Femur (tissue), 1 donor: ENCODE measurements at places on chromosomes 1 and 21.

GRCh38 chr1:89171067-89171438 lies 4.8 kb downstream of the GBP7 start:
- no peak for DNase-seq

DNA sequence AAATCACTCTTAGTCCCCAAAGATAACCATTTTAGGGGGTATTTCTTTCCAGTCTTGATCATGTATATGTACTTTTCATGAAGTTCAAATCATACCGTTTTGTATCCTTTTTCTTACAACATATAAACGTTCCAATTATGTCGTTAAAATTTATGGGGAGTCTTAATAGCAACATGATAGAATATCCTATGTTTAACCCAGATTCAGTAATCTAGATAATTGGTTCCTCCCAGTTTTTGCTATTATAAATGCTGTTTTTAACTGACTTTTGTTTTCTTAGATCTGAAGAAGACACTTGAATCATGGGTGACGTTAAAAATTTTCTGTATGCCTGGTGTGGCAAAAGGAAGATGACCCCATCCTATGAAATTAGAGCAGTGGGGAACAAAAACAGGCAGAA lies 3.1 kb downstream of the DHX9 start:
- no peak for DNase-seq

DNA sequence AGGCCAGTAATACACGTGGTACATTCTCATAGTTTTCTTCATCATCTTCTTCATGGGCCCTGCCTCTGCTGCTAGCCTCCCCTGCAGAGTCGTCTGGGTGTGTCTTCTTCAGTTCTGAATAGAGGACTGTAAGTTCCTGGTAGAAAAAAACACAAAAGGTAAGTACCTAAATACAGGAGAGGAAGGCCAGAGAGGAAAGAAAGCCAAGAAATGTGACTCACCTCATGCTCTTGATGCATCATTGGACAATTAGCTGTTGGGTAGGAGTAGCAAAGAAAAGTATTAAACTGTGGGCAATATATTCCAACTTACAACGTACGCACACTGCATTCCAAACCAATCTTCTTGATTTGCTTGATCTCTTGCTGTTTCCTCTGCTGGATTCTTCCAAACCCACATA lies 21.8 kb downstream of the FCRL3 start:
- no peak for DNase-seq

DNA sequence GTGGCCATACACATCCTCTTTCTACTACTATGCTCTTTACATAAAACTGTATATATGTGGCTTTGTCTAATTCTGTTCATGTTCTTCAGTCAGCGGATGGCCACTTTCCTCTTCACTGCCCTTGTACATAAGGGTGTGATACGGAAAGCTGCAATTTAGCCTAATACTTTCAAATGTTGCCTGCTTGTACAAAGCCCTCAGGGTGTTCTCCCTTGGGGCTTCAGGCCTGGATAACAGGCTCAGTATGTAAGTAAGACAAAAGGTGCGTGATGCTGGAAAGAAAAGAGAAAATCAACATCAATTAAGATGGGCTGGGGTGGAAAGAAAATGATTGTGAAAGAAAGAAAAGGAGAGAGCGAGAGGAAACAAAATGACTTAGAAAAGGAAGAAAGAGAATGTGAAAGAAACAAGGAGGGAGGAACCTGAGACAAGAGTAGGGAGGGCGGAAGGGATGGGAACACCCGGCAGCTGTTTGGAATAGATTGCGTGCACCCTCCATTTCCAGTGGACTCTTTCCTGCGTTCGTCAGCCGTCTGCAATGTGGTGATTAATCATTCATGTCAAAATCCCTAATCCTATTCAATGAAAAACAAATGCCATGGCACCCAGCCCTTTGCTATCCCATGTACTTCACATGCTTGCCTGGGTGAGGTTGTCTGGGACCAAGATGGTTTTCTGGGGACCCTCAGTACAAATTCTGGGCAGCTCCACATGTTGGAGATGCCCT lies 553.6 kb downstream of the NUF2 start:
- DNase-seq, result peak; percentile 38

- no peak for DNase-seq
Measured at GRCh38 chr1:221806236-221806635, 64.3 kb upstream of the DUSP10 start.

- no peak for DNase-seq
Measured at GRCh38 chr1:158020259-158020885, 26.9 kb downstream of the KIRREL1 start.

- no peak for DNase-seq
Measured at GRCh38 chr21:28142697-28143096, 850.0 kb downstream of the LTN1 start.

GRCh38 chr1:13701271-13701640 lies 1.3 kb downstream of the PRDM2 start:
- DNase-seq, result no peak

- DNase-seq, result no peak
Measured at GRCh38 chr1:65717815-65718454, 74.8 kb upstream of the PDE4B start.

DNA sequence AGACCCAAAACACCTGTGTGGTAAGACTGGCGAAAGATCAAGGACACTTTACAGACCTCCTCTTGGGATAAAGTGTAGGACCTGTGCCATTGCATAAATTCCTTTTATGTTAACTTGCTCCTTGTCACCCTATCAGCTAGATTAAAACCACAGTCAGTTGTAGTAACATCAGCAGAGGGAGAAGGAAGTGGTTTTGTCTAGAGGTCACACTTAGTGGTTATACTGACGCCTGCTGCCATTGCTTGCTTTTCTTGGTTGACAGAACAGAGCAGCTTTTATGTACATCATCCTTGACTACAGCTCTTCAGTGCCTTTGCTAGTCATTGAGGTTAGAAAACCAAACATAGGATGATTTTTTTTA lies 101.4 kb downstream of the PBX1 start:
- DNase-seq, result no peak

- no peak for DNase-seq
Measured at GRCh38 chr1:149932474-149932873, 4.2 kb downstream of the MTMR11 start.

- DNase-seq, result no peak
Measured at GRCh38 chr1:209815490-209815889, 9.5 kb upstream of the IRF6 start.

GRCh38 chr1:39625462-39626273 lies 13.8 kb downstream of the HEYL start:
- DNase-seq, result no peak

DNA sequence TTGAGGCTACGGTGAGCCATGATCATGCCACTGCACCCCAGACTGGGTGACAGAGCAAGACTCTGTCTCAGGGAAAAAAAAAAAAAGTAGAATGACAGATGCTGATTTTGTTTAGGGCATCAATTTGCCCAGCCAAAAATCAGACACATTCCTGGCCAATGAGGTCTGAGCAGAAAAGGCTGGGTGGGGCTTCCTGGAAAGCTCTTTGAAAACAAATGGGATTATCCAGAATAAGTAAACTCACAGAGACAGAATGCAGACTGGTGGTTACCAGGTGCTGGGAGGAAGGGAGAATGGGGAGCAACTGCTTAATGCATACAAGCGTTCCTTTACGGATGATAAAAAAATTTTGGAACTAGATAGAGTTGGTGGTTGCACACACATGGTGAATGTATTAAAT lies 10.1 kb upstream of the CITED4 start:
- no peak for DNase-seq

GRCh38 chr1:165355139-165355976 lies 1.2 kb downstream of the LMX1A start:
- DNase-seq, result no peak

- peak; percentile 14 for DNase-seq
Measured at GRCh38 chr1:227897704-227898438, 49.9 kb downstream of the WNT9A start.

DNA sequence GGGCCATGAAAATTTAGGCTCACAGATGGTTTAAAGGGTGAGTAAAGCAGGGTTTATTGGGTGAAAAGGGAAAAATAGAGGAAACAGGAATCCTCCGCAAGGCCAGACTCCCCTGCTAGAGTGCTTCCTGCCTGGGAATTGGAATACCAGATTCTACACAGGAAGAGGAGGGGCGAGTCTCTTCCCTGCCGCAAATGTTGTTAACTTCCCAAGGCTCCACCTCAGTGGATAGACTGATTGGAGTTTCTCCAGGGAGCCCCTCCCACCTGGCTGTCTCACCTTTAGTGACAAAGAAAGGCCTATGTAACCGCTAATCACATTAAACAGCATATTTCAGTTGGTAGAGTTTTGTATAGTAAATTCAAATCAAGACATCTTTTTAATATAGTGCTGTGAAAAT lies 1450.1 kb downstream of the KCNT2 start:
- no peak for DNase-seq

GRCh38 chr1:182288749-182289604 lies 102.6 kb downstream of the GLUL start:
- no peak for DNase-seq

- no peak for DNase-seq
Measured at GRCh38 chr1:234957330-234958065, 171.1 kb downstream of the TOMM20 start.
